Neuronal stem cell (in vitro differentiated cells): ENCODE measurements at places on chromosomes 12 and 14.

DNA sequence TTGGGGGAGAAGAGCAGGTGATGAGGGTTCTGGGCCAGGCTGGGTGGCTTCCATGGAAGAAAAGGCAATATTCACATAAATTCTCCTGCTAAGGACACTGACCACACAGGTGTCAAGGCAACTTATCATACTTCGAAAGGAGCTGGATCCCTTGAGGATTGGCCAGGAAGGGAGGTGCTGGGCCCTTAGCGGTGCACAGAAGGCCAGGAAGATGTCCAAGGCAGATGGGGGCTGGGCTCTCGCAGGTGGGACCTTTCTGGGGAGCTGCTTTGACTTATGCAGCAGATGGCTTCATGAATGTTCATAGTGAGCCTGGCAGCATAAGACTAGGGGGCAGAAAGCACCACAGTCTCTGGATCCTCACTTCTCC lies 3.9 kb downstream of the CD63 start:
- DNase-seq: no peak

DNA sequence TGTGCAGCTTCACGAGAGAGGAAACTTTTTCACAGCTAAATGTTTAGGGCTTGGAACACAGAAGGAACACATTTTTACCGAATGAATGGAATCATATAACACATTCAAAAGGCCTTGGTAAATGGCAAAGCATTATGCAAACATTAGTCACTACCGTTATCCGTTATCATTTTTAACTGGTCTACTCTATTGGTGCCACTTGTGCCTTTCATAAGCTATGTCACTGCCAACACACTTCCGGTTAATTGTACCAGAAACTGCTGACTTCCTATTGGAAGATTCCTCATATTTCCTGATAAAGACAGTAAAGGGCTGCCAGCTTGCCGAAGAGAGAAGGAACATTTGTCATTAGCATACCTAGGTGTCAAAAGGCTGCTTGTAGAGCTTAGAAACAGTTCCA lies 169.2 kb downstream of the APAF1 start:
- DNase-seq: no peak

DNA sequence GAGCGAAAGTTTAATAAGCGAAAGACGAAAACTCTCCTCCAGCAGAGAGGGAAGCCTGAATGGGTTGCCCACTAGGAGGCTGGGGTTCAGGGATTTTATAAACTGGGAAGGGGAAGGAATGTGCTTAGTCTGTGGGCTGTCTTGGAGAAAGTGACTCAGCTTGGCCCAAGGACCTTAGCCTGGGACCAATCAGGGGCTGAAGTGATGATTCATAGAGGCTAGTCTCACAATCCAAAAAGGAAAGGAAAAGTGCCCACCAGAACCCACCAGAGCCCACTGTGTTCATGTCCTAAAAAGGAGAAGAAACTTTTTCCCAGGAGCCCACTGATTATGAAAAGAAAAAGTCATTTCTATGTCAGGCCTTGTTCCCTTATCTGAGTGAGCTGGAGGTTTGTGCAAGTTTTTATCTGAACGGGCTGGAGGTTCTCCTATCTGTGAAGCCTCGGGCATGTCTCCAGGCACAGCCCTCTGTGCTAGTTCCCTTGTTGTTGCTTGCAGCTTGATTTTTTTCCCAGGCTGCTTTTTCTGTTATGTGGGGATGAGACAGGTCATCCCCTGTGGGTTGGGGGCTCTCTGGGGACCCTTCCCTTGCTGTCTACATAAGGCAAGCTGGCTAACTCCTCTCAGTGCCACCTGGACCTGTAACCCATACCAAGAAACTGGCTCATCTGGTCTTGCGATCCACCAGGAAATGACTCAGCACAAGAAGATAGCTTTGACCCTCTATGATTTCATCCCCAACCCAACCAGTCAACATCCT lies 8.3 kb upstream of the GOLGA5 start:
- DNase-seq: no peak

GRCh38 chr12:132430838-132431774 lies 58.8 kb upstream of the FBRSL1 start:
- no peak for DNase-seq

GRCh38 chr12:109919456-109919855 lies 19.4 kb downstream of the TCHP start:
- no peak for DNase-seq

- DNase-seq: no peak
Measured at GRCh38 chr12:25328072-25328712, 77.5 kb upstream of the KRAS start.

GRCh38 chr12:93072340-93072739 lies 143.2 kb upstream of the EEA1 start:
- DNase-seq: no peak

- no peak for DNase-seq
Measured at GRCh38 chr12:93244514-93245077, 133.1 kb upstream of the NUDT4 start.

DNA sequence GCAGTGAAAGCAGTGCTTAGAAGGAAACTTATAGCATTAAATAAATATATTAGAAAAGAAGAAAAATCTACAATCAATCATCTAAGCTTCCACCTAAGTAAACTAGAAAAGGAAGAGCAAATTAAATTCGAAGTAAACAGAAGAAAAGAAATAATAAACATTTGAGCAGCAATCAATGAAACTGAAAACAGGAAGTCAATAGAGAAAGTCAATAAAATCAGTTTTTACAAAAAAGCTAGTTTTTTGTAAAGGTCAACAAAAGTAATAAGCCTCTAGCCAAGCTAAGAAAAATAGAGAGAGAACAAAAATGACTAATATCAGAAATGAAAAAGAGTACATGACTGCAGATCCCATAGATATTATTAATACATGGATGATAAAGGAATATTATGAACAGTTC lies 34.2 kb upstream of the KTN1 start:
- DNase-seq: no peak

DNA sequence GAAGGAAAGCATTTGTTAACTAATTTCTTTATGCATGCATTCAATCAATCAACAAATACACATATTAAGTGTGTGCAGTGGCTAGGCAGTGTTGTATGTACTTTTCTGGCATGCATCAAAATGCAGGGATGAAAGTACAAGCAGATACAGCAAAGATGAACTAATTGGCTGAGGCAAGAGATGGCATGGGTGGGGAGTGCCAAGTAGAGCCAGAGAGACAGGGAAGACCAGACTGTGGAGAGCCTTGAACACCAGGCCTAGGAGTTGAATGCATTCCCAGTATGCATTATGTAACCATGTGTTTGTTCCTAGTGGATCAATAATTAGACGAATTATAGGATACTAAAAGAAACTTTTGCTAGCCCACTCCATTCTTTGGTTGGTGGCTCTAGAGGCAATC lies 17.3 kb upstream of the LMNTD1 start:
- DNase-seq: no peak

DNA sequence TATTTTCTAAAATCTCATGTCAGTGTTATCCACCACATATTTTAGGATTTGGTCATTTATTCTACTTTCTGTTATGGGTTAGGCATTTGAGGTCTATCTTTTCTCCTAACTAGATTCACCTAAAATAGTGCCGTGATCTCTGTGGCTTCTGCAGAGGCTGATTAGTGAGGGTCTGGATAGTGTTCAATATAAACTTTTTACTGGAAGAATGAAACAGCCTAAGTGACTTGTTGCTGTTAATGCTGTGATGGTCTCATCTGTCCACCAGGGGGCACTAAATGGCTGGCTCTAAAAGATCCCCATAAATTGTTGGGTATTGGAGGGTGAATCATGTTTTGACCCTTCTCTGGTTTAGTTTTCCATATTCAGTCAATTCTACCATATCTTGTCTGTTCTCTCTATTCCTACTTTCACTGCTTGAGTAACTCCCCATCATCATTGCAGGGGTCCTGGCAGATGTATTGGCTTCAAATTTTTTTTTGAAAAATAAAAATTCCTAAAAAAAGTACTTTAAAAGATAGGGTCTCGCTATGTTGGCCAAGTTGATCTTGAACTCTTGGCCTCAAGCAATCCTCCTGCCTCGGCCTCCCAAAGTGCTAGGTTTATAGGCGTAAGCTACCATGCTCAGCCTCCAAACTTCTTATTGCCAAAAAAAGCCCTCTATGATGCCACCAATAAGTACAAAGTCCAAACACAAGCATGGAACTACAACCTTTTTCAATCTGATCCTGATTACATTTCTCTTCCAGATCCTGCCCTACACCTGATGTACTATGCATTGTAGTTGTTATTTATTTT lies 6.9 kb downstream of the PABPN1 start:
- peak; percentile 76 for DNase-seq

DNA sequence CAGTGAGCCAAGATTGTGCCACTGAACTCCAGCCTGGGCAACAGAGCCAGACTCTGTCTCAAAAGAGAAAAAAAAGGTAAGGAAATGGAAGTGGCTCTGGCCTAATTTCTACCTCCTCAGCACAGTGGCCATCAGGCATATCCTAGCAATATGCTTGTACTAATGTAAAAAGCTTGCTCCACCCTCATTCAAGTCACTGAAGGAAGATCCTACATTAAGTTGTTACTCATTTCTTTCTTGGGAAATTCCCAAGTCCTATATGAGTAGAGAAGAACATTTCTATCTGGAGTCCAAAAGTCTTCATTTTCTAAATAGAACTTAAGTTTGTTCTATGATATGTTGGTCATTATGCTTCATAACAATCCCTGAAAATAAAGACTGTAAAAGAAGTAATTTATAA lies 67.3 kb upstream of the HOXC13 start:
- DNase-seq: no peak

DNA sequence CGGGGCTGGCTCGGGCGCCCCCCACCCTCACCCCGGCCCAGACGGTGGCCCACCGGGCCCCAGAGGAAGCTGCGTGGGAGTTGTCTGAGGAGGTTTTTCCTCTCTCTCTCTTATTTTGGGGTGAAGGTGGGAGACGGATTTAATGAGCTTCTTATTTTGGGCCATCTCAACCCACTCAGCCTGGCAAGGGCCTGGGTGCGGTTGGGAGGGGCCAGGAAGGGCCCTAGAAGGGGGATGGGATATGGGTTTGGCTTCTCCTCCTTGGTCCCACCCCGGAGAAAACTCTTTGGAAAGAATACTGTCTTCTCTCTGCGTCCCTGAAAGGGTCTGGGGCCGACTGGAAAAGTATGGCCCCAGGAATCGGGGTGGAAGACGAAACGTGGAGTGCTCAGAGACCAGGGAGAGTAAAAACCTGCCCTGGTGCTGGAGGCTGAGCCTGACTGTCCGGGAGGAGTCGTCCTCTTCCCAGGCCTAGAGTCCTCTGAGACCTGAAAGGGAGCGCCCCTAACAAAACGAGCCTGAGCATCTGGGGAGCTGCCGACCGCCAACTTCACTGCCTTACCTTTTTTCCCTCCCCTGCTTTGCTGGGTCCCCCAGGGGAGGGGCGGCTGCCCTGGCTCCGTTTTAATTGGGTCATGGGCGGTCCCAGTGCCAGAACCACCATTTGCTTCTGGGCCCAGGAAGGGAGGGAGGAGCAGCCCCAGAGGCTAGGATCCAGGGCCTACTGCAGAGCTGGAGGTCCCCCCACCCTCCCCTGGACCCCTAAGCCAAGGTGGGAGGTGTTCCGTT lies 1.6 kb downstream of the MMP14 start:
- no peak for DNase-seq

DNA sequence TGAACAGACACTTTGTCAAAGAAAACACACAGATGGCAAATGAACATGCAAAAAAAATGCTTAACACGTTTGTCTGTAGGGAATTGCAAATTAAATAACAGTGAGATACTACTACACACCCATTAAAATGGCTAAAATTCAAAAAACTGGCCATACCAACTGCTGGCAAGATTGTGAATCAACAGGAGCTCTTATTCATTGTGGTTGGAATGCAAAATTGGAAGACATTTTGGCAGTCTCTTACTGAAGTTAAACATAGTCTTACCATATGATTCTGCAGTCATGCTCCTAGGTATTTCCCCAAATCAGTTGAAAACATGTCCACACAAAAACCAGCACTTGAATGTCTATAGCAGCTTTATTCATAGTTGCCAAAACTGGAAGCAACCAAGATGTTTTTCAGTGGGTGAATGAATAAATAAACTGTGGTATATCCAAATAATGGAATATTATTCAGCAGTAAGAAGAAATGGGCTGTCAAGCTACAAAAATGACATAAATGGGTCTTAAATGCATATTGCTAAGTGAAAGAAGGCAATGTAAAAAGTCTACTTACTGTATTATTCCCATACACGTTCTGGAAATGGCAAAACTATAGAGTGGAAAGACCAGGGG lies 91.4 kb downstream of the PLEKHA5 start:
- no peak for DNase-seq

DNA sequence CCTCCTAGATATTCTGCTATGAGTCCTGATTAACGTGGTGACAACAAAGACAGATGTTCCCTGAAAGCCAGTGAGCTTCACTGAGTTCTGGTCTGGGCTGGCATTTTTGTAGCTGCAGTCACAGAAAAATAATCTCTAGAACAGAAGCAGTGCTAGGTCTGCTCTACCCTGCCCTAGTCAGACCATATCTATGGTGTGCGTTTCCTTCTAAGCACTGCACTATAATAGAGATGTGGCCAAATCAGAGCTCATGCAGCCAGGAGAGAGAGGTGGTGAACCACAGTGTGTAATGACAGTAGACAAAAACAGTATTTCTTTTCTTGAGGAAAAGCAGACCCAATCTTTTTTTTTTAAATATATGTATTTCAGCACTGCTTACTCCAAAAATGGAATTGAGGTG lies 76.3 kb downstream of the CMAS start:
- no peak for DNase-seq
